ENCODE measurements at places on chromosomes 2 and 18.

DNA sequence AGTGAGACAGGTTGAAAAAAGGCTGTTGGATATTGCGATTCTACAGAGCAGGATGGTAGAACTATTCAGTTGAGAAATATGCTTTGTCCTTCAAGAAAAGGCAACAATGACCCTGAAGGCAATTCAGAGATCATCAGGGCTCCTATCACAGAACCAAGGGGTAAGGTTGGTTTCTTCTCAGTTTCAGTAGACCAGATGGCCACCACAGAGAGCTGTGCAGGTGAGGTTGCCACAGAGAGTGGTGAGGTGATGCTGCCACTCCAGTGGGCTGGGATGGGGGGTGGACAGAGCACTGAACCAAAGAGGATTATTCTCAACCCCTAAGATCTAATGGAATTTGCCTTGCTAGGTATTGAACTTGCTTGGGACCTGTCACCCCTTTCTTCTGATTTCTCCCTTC, 64.6 kb upstream of the ZBTB7C start:
- DNase-seq, result no peak

DNA sequence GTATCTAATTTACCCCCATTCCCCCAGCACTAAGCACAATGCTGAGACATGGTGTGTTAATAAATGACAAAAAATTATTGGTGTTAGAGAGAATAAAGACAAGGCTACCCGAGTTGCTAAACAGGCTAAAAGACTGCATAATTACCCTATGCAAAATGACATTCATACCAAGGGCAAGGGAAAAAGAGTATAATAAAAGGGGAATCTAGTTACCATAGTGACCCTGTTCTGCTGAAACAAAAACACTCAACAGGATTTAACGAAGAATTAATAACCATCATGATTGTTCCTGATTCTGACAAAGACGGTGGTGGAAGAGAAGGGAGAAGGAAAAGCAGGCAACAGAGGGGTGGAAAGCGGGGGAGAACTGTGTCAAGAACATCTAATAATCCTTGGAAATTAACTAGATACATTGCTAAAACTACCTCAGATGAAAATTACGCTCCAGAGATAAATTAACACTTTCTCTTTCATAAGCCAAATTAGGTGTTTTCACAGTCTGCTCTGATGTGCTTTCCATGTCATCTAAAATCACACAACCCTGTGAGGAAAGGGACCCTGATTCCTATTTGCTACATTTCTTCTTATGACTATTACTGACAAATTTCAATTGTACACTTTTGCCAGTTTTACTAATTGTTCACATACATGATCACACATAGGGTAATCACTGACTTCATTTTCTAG, 25.5 kb downstream of the TTR start:
- DNase-seq, result no peak

GRCh38 chr2:241925277-241925676, 55.7 kb downstream of the RTP5 start:
- DNase-seq, result no peak

DNA sequence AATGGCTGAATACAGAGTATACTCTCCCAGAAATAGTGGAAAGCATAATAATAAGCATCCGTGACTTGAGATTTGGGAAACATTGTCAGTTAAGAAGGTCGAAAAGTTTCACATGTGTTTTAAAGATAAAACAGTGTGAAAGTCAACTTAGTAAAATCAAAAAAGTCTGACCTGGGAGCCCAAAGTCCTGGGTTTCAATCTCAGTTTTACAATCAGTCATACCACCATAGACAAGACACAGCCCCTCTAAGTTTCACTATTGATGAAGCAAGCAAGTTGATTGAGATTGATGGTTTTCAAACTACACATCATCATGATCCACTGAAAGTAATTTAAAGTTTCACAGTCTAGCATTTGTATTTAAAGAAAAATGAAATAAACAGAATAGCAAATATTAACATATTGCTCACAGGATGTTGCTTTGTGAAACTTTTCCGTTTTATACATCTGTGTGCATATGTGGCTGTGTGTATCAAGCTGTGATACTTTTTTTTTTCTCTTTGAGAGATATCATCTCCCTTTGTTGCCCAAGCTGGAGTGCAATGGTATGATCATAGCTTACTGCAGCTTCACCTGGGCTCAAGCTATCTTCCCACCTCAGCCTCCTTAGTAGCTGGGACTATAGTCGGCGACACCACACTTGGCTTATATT, 71.1 kb downstream of the PIK3C3 start:
- DNase-seq, result no peak

DNA sequence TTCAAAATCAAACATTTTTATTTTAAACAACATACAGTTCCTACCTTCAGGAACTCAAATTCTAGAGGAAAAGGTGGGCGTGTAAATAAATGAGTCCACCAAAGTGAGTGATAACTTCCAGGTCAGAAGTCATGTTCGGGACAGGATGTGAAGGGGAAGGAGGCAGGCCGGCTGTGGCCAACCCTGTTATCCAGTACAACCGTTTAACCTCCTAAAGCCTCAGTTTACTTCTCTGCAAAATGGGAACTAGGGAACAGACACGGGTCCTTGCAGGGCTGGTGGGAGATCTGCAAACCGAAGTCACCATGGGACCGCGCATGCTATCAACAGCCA, 373 bp downstream of the EIPR1 start:
- no peak for DNase-seq

DNA sequence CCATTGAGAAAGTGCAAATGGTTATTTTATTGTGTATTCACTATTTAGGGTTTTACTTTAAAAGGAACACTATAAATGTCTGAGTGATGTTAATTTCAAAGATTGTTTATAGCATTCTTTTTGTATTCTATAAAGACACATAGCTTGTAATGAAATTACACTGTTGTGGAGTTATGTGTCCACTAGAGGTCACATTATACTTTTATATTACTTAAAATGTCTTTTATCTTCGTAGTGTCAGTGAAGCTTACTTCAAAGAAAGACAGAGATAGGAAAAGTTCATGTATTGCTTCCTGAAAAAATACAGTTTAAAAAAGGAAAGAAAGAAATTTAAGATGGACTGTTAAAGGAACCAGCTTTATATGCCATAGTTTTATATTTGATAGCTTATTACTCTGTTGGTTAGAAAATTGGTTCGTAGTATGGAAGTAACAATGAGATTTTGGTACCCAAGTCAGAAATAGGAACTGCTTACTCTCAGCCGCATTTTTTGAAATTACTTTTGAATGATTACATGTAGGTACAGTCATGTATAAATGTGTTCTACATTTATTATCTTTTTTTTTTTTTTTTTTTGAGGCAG, 20.5 kb downstream of the APLF start:
- DNase-seq, result no peak

DNA sequence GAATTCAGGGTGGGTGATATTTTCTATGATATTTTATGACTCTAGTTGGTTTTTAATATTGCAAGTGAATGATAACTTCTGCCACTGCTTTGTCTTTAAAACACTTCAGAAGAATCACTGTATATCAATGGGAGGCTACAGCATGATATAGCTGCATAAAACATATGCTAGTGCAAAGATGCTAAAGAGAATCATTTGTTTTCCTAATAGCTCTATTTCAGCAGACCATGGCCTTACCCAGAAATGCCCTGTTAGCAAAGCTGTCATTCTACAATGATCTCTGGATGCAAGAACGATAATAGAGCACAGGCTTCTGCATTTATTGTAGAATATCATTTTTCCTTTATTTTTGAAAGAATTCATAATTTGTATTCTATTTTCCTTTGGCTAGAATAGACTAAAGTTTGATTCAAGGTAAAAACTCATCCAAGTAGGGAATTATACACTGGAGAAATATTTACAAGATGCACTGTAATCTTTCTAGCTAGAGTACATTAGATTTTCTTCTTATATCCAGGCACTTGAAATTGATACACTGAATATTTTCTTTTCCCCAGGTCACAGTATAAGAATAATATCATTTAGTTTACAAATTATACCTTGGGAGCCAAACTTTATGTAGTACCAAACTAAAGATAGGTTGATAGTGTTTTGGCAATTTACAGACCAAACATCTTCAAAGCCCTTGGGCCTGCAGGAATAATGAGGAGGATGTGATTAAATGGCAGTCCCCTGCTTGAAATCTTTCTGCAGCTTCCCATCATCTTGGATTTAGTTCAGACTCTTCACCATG, 252.6 kb upstream of the LINC00305 start:
- no peak for DNase-seq

DNA sequence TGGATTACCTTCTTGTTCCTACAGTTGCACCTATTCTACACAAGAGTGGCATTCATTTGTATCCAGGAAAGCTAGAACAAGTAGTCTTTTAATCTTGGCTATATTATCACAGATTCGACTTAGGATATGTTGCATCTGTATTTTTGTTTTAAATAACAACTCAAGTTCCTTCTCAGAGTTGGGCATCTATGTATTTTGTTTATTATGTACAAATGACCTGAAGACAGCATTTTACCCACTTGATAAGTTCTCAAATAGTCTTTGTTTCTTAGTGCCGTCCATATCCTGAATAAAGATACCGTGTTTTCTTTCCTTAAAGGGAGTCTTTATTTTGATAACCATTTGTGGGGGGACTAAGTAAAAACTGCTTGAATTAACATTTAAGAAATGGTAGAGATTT, 2.9 kb downstream of the ITPRID2 start:
- DNase-seq, result no peak

- no peak for DNase-seq
Observed at GRCh38 chr2:191927991-191928390, 81.1 kb upstream of the CAVIN2 start.

- no peak for DNase-seq
Observed at GRCh38 chr2:176554101-176555048, 285.1 kb downstream of the MTX2 start.

GRCh38 chr2:162888652-162889051, 50.1 kb upstream of the KCNH7 start:
- DNase-seq, result no peak

DNA sequence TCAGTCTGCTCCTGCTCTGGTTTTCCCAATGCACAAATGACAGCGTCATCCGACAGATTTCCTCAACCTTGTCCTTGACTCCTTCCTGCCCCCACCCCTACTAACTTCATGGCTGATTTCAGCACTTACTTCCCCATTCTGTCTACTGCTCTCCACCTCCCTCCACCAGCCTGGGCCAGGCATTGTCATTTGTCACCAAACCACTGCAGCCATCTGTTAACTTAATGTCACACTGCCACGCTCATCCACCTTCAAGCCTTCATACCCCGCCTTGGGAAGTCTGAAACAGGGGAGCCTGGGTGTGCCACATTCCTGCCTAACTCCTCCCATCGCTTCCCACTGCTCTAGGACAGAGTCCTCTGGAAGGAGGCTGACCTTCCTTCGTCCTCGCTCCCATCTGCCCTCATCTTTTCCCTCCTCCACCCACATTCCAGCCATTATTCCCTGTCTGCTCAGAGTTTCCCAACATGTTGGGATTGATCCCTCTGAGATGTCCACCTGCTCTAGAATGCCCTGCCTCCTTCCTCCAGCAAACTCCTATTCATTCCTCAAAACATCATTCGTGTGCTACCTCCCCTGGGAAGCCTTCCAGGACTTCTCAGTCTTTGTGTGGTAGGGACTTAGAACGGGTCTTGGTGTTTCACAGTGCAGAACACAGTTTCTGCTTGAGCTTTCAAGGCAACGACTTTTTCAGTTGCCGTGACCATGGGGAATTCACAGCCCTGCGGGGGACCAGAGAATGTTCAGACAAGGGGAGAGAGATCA, 42.2 kb upstream of the SMAD7 start:
- no peak for DNase-seq

- no peak for DNase-seq
Observed at GRCh38 chr2:15042801-15043217, 410.3 kb downstream of the LRATD1 start.

DNA sequence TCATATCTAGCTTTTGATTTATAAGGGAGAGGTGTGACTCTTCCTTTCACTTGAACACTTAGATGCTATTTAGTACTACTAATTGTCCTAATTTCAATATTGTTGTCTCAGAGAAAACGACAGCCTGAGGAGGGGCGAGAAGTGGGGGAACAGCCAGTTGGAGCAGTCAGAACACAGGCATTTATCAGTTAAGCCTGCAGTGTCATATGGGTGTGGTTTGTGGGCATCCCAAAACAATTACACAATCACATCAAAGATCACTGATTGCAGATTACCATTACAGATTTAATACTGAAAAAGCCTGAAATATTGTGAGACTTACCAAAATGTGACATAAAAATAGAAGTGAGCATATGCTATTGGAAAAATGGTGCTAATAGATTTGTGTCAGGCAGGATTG, 15.8 kb downstream of the TMEM131 start:
- no peak for DNase-seq

DNA sequence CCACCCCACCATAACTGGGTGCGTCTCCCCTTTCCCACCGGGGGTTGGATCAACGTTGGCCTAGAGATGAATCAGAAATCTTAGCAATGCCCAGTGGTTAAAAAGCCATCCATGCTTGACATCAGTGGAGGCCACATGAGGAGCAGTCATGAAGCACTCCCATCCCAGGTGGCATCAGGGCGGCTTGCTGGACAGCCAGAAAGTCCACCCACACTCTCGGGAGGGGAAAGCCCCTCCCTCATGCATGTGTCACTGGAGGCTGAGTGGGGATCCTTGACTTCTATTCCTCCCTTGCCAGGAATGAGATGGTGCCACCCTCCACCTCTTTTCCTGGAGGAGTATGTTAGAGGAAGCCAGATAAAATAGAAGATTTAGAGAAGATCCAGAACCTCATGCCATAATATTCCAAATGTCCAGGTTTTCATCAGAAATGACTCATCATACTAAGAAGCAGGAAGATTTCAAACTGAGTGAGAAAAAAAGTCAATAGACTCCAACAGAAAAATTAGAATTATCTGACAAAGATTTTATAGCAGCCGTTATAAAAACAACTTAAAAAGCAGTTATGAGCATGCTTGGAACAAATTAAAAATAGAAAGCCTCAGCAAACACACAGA, 507.1 kb upstream of the ID2 start:
- DNase-seq, result no peak

DNA sequence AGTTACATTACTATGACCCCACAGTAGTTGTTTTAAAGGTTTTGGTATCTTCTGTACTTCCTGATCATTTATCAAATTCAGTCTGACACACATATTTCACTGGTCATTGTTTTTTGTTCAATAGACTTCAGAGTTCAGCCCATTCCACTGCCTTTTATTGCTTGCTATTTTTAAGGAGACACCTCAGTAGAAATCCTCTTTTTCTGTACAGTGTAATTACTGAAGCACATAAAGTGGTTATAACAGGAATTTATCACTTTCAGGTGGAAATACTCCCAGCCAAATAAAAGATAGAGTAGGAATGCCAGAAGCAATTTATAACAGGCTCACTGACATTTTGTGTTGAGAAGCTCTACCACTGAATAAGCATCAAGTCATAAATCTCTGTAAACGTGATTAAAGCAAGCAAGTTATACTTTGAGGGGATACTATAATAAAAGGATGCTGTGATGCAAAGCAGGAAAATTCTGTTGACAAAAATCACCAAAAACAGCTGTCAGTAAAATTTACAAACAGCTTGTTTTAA, 6.6 kb upstream of the BARD1 start:
- no peak for DNase-seq

DNA sequence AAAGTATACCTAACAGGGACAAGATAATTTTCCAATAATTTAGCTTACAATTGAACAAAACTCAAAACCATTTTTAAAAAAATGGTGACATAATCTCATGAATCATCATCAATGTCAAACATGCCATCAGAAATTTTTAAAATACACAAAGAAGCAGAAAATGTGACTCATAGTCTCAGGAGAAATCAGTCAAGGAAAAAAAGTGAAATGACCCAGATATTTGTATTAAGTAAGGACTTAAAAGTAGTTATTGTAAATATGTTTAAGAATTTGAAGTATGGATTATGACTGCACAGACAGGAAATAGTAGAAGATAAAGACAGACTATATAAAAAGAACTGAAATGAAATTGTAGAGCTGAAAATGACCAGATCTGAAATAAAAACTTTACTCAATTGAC, 473.9 kb upstream of the SYT4 start:
- DNase-seq, result no peak
